Glomerular endothelial cell (primary cell): ENCODE measurements at places on chromosomes 6 and 20. TPM values are rescaled to one million over a fixed set of nuclear protein-coding genes. Genes with fewer than 3 reads are reported as not detected.

PLCG1 gene
- total RNA-seq, result 121 and 261 TPM in 2 replicates

GCNT2 gene
- 12.4 and 16.6 TPM in 2 replicates for total RNA-seq

KCNQ5 gene
- 1.1 and 1.6 TPM in 2 replicates for total RNA-seq

GGT7 gene
- 3.1 and 6.2 TPM in 2 replicates for total RNA-seq

OR2J3 gene
- not detected in 2 replicates for total RNA-seq

WFDC10B gene
- total RNA-seq, result not detected in 2 replicates

LTB gene
- 16.5 and 41.8 TPM in 2 replicates for total RNA-seq

FAM217A gene
- total RNA-seq, result not detected in 2 replicates

KIAA0408 gene
- 0.64 and 0.87 TPM in 2 replicates for total RNA-seq

ATRN gene
- total RNA-seq, result 35.9 and 43.6 TPM in 2 replicates
